AG09319 (cell line): ENCODE measurements at places on chromosomes 12 and 14.

DNA sequence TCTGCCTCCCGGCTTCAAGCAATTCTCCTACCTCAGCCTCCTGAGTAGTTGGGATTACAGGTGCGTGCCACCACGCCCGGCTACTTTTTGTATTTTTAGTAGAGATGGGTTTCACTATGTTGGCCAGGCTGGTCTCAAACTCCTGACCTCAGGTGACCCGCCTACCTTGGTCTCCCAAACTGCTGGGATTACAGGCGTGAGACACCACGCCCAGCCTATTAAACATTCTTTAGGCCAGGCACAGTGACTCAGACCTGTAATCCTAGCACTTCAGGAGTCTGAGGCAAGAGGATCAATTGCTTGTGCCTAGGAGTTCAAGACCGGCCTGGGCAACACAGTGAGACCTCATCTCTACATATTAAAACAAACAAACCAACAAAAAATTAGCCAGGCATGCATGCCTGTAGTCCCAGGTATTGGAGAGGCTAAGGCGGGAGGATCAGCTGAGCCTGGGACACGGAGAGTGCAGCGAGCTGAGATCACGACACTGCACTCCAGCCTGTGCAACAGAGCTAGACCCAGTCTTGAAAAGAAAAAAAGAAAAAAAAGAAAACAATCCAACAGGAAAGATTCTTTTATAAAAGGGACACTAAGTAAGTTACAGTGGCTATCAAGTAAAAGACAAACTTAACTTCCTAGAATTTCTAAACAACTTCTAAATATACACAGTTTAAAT, 70.2 kb downstream of the HECTD1 start:
- no peak for DNase-seq

- DNase-seq = no peak
Observed at GRCh38 chr14:91957876-91958313, 10.4 kb upstream of the FBLN5 start.

DNA sequence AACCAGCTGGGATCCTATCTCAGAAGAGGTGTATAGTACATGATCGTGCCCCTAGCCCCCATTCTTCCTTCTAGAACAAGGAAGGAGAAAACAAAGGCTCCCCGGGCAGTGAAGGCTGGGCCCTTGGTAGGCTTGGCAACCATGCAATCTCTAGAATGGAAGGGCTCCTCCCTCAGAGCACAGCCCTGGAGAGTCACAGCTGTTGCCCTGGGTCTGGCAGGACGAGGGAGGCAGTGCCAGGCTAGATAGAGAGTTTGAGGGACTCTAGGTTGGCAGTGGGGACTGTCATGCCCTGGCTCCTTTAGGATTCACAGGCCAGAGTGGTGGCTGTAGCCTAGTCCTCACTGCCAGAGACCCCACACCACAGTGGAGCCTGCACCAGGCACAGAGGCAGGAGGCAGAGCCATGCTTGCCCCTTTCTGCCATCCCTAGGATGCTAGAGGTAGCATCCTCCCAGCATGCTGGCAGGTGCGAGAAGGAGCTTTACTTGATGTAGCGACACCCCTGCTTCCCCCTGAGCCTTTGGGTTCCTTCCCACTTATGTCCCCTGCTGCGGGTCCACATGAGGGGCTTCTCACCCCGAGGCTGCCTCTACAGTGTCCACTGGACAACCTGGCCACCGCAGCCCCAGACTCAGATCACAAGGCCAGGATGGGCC, 33.4 kb upstream of the CIPC start:
- DNase-seq = no peak

- DNase-seq = no peak
Observed at GRCh38 chr12:10115890-10116289, 14.1 kb downstream of the CLEC7A start.

DNA sequence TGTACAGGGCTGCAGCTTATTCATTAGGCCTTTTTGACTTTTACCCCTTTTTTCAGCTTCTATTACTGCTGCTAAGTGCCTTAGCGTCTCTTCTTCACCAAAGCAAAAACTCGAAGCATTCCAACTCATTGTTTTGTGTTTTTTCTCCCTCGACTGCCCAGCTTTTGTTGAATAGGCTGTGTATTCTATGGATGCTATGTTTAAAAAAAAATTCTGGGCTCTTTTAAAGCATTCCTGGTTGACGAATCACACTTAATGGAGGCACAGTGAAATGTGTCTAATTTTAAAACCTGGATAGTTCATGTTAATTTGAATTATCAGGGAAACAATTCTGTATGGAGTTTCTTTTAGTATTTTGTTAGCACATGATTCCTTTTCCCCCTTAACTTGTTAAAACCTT, 29.7 kb downstream of the KTN1 start:
- DNase-seq = no peak

DNA sequence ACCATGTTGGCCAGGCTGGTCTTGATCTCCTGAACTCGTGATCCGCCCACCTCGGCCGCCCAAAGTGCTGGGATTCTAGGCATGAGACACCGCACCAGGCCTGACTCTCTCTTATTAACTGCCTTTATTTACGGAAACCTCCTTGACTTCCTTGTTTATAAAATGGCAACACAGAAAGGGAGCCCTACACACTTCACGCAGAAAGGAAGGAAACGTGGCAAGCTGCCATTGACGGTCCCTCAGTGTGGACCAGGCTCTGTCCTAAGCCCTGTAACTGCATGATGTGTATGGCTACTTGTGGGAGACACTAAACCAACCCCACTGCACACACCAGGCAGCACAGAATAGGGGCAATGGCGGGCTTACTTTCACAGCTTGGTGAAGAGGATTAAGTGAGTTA, 11.7 kb downstream of the CINP start:
- DNase-seq = no peak

GRCh38 chr12:3698218-3698974, 54.5 kb downstream of the CRACR2A start:
- DNase-seq = peak; percentile 95

GRCh38 chr12:39617887-39618286, 1.7 kb downstream of the ABCD2 start:
- DNase-seq = no peak
